ENCODE measurements at places on chromosomes 1 and 21.
A peak's percentile ranks its signal among the peaks of the same experiment; 100 is the strongest.

- DNase-seq = no peak
Measured at GRCh38 chr1:25472471-25472870, 41.8 kb downstream of the MACO1 start.

- DNase-seq = no peak
Measured at GRCh38 chr21:34669149-34669879, 520 bp downstream of the CLIC6 start.

DNA sequence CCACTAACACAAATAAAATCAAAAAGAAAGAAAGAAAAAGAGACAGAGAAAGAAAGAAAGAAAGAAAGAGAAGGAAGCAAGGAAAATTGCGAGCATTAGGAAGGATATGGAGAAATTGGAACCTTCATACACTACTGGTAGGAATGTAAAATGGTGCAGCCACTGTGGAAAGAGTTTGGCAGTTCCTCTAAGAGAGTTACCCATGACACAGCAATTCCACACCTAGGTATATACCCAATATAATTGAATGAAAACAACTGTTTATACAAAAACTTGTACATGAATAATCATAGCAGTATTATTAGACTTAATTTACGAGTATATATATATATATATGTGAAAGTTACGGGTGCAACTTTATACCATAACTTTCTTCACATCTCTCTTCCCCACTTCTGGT is 4.1 kb upstream of the LYPD8 start:
- DNase-seq = no peak

DNA sequence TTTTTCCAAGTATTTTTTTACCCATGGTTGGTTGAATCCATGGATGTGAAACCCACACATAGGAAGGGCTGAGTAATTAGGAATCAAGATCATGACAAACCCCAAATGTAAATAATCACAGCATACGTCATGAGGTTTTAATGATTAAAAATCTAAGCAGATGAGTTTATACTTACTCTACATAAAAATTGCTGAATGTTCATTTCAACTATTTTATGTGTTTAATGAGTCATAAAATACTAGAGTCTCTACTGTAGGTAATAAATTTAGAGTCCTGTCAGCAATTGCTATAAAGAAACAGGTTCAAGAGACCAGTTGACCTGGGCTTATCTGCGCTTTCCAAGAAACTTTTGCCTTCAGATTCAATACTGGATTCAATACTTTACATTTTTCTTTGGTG is 18.2 kb downstream of the CTH start:
- DNase-seq = peak; percentile 48

- DNase-seq = no peak
Measured at GRCh38 chr1:8794605-8795004, 22.8 kb downstream of the RERE start.

GRCh38 chr1:161836018-161836417 is 69.9 kb downstream of the ATF6 start:
- peak; percentile 91 for DNase-seq

- no peak for DNase-seq
Measured at GRCh38 chr1:101242324-101243050, 5.7 kb downstream of the S1PR1 start.

- DNase-seq = peak; percentile 74
Measured at GRCh38 chr1:91804546-91805023, 81.4 kb downstream of the TGFBR3 start.

DNA sequence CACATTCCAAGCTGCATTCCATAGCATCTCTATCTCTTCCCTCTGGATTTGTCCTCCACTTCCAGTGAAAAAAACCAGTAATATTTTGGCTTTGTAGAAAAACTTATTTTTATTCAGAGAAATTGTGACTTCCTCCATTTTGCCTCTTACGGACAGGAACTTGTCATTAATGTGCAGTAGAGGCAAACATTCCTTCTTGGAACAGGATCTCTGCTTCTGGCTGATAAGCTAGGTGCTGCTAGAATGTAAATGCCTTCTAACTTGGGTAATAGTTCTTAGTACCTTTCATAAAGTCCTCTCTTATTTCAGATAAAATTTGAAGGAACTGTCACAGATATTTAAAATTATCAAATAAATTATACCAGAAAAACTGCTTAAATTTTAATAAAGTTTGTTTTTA is 707.8 kb downstream of the USP25 start:
- no peak for DNase-seq

- DNase-seq = peak; percentile 47
Measured at GRCh38 chr1:42931108-42931539, 27.5 kb downstream of the SLC2A1 start.

DNA sequence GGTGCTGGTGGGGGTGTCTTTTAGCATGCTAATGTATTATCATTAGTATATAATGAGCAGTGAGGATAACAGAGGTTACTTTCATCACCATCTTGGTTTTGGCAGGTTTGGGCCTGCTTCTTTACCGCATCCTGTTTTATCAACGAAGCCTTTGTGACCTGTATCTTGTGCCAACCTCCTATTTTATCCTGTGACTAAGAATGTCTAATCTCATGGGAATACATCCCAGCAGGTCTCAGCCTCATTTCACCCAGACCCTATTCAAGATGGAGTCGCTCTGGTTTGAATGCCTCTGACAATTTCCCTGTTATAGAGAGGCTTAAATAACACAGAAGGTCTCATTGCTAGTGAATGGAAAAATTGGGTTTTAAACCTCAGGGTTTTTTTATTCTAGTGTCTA is 300.8 kb upstream of the PROX1 start:
- no peak for DNase-seq

DNA sequence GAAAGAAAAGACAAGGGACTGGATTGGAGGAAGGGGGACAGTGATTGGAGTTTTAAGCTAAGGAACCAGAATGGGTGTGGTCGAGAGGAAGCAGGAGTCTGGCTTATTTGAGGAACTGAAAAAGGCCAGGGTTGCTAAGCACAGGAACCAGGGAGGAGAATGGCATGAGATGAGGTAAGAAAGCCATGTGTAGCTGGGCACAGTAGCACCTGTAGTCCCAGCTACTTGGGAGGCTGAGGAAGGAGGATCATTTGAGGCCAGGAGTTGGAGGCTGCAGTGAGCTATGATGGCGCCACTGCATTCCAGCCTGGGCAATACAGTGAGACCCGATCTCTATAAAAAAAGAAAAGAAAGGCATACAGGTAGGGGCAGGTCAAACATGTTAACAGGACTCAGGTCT is 8.1 kb upstream of the KHDRBS1 start:
- DNase-seq = no peak

- DNase-seq = no peak
Measured at GRCh38 chr1:220321758-220322157, 49.5 kb upstream of the RAB3GAP2 start.

GRCh38 chr1:59696421-59697115 is 118.2 kb upstream of the HOOK1 start:
- no peak for DNase-seq

DNA sequence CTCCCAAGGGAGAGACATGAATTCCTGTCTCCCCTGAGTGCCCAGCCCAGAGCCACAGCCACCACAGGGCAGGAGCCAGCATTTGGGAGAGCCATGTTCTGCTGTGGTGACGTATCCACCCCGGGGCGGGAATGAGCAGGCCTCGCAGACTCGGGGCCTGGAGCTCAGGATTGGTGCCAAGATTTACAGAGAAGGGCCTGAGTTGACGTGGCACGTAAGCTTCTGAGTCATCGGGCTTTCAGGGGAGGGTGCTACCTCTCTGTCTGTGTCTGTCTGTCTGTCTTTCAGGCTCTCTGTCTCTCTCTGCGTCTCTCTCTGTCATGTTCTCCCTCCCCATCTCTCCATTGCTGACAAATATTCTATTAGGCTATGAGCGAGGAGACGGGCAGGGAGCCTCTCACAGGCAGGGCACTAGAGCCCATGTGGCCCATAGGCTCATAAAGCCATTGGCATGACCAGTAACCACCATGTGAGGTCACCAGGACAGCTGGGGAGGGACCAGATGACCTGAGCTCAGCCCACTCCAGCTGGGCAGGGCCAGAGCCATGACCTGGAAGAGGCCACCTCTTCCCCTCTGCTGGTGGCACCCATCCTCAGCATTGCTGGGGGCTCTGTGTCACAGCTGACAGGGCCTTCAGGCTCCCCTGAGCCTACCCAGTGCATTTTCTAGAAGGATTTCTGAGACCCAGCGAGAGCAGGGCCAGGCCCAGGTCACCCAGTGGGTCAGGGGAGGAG is 300.0 kb upstream of the VAMP3 start:
- DNase-seq = peak; percentile 99

DNA sequence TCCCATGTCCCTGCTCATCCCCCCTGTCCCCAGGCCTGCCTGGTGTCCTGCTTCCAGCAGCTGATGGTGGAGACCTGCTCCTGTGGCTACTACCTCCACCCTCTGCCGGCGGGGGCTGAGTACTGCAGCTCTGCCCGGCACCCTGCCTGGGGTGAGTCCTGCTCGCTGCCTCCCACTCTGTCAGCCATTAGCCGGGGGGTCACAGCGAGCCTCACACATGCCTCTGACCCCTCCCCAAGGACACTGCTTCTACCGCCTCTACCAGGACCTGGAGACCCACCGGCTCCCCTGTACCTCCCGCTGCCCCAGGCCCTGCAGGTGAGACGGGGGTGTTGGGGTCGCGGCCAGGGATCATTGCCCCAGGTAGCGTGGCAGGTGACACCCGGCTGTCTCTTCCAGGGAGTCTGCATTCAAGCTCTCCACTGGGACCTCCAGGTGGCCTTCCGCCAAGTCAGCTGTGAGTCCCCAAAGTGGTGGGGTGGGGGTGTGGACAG is 10.0 kb downstream of the SCNN1D start:
- DNase-seq = peak; percentile 36

DNA sequence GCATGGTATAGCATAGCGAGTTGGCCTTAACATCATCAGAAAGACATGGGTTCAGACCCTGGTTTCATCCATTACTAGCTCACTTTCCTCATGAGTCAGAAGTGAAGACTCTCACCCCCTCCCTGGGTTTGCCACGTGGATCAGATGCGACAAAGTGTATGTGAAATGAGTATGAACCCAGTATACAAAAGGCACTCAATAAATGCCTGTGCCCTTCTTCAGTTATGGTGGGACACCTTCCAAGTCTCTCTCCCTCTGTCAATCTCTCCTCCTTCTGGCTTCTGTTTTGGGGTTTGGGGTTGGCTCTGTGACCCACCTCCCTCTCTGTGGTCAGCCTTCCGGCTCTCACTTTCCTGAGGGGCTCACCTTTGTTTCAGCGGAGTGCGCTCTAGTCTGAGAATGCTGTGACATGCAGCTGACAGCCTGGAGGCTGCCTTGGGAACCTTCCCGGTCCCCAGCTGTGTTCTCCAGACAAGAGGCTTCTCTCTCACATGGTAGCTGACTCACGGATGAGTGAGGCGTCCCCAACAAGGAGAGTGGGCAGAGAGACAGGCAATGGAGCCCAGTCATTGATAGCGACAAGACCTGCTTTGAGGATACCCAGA is 155.0 kb upstream of the EDN2 start:
- DNase-seq = peak; percentile 75

GRCh38 chr1:55211863-55212262 is 3.3 kb downstream of the USP24 start:
- no peak for DNase-seq

DNA sequence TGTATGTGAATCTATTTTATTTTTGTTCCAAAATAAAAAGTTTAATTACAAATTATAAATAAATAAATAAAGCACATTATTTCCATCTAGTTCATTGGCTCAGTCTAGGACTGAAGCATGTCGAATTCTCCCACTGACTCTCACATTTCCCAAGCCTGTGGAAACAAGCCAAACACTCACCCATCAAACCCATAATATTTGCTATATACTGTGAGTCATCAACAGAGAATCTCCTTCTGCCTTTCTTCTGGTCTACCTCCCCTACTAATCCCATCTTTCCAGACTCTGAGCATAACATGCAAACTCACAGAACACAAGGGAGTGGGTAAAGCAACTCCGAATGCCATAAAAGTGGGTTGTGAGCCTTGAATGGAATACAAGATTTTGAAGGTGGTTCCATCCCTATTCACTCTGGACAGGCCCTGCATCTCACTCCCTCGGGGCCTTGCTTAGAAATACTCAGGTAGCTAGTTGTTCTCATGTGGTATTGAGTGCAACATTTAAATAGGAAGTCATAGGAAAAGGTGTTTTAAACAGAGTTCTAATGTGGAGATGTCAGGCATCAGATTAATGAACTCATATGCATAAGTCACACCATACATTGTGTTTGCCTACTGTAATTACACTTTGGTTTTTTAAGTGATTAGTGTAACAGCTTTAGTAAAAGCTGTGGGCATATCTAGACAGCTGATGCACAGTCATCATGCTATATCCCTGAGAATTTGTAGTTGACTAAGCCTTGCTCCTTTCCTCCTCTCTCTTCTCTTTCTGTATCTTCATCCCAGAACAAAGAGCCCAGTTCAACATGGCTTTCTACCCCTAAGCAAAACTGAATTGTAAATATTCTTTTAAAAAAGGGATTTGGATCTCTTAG is 47.0 kb downstream of the F5 start:
- DNase-seq = peak; percentile 87

DNA sequence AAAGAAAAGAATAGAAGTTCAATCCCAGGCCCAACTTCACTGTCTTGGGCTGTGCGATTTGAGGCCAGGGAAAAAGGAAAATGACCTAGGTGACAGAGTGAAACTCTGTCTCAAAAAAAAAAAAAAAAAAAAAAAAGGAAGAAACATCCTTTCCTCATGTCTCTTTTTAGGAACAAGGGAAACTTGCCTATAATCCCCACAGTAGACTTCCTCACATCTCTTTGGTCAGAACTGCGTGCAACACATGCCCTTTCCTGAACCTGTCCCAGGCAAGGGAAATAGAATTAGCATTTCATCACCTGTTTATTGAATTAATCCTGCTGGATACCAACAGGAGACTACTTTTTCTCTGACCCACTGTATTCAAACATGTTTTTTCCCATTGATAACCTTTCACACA is 2.3 kb downstream of the DCST1 start:
- DNase-seq = no peak

DNA sequence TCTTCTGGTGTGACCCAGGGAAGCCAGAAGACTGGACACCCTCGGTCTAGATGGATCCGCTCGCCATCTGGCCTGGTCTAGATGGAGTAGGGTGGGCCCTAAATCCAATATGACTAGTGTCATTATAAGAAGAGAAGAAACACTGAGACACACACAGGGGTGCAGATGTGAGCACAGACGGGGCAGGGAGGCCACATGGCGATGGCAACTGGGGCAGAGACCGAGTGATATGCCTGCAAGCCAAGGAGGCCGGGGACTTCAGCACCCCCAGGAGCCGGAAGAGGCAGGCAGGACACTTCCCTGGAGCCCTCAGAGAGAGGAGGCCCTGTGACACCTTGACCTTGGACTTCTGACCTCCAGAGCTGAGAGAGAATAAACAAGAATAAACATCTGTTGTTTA is 5.6 kb upstream of the TFF3 start:
- DNase-seq = no peak

GRCh38 chr1:167088746-167089417 is 1.3 kb downstream of the GPA33 start:
- DNase-seq = no peak

DNA sequence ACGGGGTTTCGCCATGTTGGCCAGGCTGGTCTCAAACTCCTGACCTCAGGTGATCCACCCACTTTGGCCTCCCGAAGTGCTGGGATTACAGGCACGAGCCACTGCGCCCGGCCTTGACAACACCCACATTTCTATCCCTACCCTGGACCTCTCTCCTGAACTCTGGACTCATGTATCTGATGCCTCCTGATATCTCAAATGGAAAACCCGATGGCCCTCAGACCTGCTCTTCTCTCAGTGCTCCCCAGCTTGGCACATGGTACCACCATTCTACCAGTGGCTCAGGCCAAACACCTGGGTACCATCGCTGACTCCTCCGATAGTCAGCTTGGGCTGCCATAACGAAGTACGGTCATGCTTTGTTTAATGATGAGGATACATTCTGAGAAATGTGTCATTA is 8.5 kb upstream of the RHBG start:
- no peak for DNase-seq

Data from fibroblast of skin of abdomen (primary cell).